Panc1 (cell line): ENCODE measurements at places on chromosomes 3 and 15. TPM values are rescaled to one million over a fixed set of nuclear protein-coding genes. Genes with fewer than 3 reads are reported as not detected.

Gene GOLGA6A
- 0.05 TPM for total RNA-seq

Gene NLGN1
- total RNA-seq: 0.85 TPM

Gene TPRG1
- not detected for total RNA-seq

Gene MB21D2
- 7.8 TPM for total RNA-seq

Gene AHSG
- total RNA-seq: 0.85 TPM

Gene ARL6
- 8.8 TPM for total RNA-seq

Gene HRG
- total RNA-seq: not detected

Gene COL6A6
- not detected for total RNA-seq

Gene GOLGA8G
- not detected for total RNA-seq

Gene EXD1
- 0.15 TPM for total RNA-seq

Gene FGF7
- total RNA-seq: not detected

Gene SCG3
- total RNA-seq: 0.62 TPM

Gene CHRD
- total RNA-seq: 1.4 TPM

Gene GPR176
- total RNA-seq: 12.7 TPM

Gene SLC28A1
- total RNA-seq: not detected
